ENCODE measurements at places on chromosomes 6 and 20.

GRCh38 chr20:64108731-64109681 is 1.6 kb upstream of the NPBWR2 start:
- DNase-seq = no peak

- no peak for DNase-seq
These were observed 39.5 kb upstream of the KIF16B start for GRCh38 chr20:16612706-16613105.

- no peak for DNase-seq
These were observed 10.5 kb downstream of the SYTL3 start for GRCh38 chr6:158660333-158660754.

DNA sequence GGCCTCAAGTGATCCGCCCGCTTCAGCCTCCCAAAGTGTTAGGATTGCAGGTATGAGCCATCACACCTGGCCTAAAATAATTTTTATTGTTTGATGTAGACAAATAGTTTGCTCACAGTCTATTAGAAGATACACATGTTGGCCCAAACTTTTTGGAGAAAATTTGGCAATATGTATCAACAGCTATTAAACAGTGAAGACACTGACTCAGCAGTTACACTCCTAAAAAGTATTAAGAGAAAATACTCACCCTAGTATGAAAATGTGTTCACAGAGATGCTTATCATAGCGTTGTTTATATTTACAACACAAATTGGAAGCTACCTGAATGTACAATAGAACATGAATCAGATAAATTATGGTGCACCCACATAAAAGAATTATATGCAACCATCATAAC is 173.1 kb downstream of the WDR27 start:
- no peak for DNase-seq

DNA sequence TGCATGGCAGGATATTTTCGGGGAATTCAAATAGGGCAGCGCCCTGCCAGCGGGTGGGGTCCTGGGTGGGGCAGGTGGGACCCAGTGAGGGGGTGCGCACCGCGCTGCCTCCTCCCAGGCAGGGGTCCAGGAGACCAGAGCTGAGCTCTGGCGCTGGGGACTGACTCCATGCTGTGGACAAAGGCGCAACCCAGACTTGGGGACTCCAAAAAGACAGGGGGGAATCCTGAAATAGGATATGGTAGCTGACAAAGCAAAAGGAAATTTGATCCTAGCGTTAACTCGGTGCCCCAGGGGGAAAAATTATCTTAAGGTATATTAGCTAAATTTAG is 23.6 kb downstream of the TFAP2A start:
- no peak for DNase-seq

GRCh38 chr6:19515939-19516338 is 321.2 kb upstream of the ID4 start:
- no peak for DNase-seq

GRCh38 chr6:99241905-99242534 is 107.5 kb downstream of the FAXC start:
- DNase-seq = no peak

GRCh38 chr6:149147938-149148718 is 169.4 kb upstream of the TAB2 start:
- DNase-seq = no peak

GRCh38 chr6:123017104-123017682 is 21.2 kb downstream of the CLVS2 start:
- no peak for DNase-seq

- no peak for DNase-seq
These were observed 23.3 kb downstream of the TMC2 start for GRCh38 chr20:2559651-2560050.

DNA sequence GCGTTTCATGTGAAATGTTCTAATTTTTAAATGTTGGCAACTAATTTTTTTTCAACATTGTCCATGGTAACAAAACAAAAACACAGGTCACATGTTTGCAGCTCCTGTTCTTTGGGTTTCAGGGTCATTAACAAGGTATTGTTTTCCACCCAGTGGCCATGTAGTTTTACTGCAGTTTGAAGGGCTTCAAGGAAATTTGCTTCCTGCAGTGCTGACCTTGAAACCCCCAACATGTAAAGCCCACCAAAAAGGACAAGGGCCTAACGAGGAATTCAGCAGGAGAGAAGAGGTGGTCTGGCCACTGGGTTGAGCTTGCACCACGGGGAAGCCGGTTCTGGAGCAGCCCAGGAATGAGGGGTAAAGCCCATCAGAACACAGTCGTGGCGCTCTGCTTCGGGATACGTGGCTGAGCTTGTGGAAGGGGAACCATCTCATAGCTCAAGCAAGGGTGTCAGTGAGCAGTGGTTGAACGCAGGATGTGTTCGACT is 13.9 kb upstream of the KLHL31 start:
- no peak for DNase-seq

- no peak for DNase-seq
These were observed 607.1 kb downstream of the COL12A1 start for GRCh38 chr6:74598462-74599393.

DNA sequence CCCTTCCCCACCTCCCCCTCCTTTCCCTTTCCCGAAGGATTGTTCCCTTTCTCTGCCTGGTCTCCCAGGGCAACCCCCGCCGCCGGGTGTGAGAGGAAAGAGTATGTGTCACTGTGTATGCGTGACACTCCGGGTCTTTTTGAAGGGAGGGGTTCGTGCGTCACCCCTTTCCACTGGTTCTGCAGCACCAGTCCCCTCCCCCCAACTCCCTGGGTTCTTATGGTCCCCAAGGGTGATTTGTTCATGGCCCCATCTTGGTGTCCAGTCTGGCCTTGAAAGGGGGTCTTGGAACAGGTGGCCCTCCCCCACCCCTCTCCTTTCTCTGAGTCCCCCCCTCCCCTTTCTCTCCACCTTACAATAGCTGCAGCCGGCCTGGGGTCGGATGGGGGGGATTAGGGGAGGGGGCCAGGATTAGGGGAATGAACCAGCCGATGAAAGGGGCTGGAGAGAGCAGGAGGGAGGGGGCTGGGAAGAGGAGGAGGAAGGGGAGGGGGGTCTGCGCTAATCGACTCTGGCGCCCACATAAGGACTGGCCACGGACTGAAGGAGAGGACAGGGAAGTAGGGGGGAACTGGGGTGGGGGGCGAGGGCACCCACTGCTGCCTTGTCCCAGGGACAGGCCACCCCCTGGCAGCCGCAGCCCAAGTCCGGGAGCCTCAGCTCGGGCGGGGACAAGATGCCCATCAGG is 1.3 kb upstream of the RING1 start:
- no peak for DNase-seq

DNA sequence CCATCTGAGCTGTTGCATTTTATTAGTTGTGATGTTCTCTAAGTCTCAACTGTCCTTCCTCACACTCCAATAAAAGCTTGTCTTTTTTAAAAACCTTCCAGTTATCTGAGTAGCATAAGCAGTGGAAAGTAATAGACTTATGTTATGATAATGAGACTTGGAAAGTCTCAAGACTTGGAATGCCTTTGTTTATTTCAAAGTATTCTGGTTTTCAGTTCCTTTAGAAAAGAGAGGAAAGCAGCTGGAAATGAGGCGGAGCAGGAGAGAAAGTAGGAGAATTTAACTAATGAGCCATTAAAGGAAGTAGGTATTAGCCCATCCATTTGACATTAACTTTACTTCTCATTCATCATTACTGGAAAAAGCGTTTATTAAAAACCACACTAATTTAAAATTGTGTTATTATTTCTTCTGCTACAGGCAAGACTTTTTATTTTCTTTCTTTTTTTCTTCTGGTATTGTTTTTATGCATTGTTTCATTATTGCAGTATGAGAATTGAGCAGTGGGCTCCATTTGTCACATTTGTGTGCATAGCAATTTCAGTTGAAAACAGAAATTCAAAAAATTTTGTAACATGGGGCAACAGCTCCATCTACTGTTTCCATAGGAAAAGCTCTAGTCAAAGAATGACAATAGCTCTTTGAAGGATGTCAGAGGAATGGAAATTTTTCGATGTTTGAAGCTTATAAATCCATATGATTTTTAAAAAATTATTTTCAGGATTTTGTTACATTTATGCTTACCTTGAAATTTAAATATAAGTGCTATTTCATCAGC is 194.8 kb downstream of the COL9A1 start:
- no peak for DNase-seq

GRCh38 chr6:137261361-137261760 is 42.2 kb upstream of the IFNGR1 start:
- no peak for DNase-seq

Measured in activated gamma-delta T cell (primary cell).